ENCODE measurements at places on chromosomes 13 and 19.

DNA sequence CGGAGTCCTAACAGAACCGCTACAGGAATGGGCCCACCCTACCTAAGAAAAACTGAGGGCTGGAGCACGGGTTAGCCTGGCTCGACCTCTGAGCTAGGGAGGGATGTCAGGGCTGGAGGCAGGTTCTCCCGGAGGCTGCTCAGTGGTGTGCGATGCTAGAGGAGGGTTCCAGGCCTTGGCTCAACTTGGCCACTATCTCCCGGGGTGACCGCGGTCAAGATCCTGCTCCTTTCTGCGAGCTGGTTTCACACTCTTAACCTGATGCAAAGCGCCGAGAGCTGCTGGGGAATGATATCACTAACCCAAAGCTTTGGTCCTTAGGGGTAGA lies 301 bp downstream of the POP4 start:
- DNase-seq, result no peak

GRCh38 chr19:5136073-5136855 lies 167.4 kb downstream of the KDM4B start:
- DNase-seq, result no peak

GRCh38 chr19:7940841-7941240 lies 2.6 kb downstream of the TIMM44 start:
- no peak for DNase-seq

- no peak for DNase-seq
Measured at GRCh38 chr19:575527-576506, 3.4 kb downstream of the BSG start.

DNA sequence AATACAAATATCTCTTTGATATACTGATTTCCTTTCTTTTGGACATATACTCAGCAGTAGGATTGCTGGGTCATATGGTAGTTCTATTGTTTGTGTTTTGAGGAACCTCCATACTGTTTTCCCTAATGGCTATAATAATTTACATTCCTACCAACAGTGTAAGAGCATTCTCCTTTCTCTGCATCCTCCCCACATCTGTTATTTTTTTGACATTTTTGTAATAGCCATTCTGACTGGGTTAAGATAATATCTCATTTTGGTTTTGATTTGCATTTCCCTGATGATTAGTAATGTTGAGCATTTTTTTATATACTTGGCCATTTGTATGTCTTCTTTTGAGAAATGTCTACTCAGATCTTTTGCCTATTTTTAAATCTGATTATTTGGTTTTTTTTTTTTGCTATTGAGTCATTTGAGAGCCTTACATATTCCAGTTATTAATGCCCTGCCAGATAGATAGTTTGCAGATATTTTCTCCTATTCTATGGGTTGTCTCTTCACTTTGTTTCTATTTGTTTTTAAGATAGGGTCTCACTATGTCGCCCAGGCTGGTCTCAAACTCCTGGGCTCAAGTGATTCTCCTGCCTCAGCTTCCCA lies 95.7 kb downstream of the FNDC3A start:
- DNase-seq, result no peak

- no peak for DNase-seq
Measured at GRCh38 chr19:7655581-7655980, 13.3 kb upstream of the RETN start.

- DNase-seq, result no peak
Measured at GRCh38 chr13:40589285-40590109, 76.9 kb downstream of the FOXO1 start.

DNA sequence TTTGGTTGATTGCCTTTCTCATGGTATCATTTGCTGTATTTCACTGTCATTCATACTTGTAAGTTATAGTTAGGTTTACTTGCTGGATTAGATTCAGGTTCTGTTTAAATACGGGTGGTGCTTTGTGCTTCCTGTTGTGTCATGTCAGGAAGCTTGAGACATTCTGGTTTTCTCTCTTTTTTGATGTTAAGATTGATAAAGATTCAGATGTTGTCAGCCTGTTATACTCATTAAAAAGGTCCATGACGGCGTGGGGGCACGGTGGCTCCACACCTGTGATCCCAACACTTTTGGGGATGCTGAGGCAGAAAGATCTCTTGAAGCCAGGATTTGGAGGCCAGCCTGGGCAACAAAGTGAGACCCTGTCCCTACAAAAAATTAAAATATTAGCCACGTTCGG lies 45.7 kb downstream of the NAA16 start:
- peak; percentile 22 for DNase-seq

GRCh38 chr19:5949792-5950305 lies 28.1 kb downstream of the RANBP3 start:
- DNase-seq, result peak; percentile 38

- DNase-seq, result no peak
Measured at GRCh38 chr19:17245535-17245984, at the start of gene NR2F6. NR2F6 (minus strand) TSS chr19:17245919; CDS start chr19:17245220, 699 bp downstream.

- DNase-seq, result no peak
Measured at GRCh38 chr13:42064259-42064658, 15.8 kb downstream of the DGKH start.

GRCh38 chr13:112861876-112862615 lies 107.0 kb upstream of the MCF2L start:
- DNase-seq, result no peak

- peak; percentile 3 for DNase-seq
Measured at GRCh38 chr13:97975280-97975847, 21.9 kb downstream of the IPO5 start.

- no peak for DNase-seq
Measured at GRCh38 chr19:35601971-35602370, 10.6 kb upstream of the HAUS5 start.

DNA sequence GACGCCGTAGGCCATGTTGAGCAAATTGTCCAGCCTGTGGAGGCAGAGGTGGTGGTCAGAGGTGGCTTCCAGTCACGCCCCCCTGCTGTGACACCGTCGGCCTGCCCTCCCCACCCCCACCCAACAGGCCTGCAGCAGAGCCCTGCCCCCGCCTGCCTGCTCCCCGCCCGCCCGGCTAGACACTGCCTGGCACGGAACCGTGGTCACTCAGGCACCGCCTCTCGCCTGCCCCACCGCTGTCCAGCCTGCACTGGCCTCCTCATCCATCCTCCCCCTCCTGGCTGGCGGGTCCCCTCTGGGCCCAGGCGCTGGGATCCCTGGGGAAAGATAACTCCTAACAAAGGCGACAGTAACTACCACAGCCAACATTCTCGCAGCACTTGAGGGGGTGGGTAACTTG lies 21.7 kb downstream of the PRKCSH start:
- DNase-seq, result no peak

GRCh38 chr13:64453831-64454230 lies 2776.3 kb downstream of the PCDH9 start:
- no peak for DNase-seq
